ENCODE measurements at places on chromosomes 6 and 20.
A peak's percentile ranks its signal among the peaks of the same experiment; 100 is the strongest.

GRCh38 chr6:89834884-89835792 lies 5.5 kb downstream of the CASP8AP2 start:
- peak; percentile 12 for DNase-seq

GRCh38 chr20:39855799-39856198 lies 833.2 kb downstream of the MAFB start:
- peak; percentile 24 for DNase-seq

GRCh38 chr6:18207438-18207837 lies 52.2 kb downstream of the KDM1B start:
- DNase-seq: no peak

DNA sequence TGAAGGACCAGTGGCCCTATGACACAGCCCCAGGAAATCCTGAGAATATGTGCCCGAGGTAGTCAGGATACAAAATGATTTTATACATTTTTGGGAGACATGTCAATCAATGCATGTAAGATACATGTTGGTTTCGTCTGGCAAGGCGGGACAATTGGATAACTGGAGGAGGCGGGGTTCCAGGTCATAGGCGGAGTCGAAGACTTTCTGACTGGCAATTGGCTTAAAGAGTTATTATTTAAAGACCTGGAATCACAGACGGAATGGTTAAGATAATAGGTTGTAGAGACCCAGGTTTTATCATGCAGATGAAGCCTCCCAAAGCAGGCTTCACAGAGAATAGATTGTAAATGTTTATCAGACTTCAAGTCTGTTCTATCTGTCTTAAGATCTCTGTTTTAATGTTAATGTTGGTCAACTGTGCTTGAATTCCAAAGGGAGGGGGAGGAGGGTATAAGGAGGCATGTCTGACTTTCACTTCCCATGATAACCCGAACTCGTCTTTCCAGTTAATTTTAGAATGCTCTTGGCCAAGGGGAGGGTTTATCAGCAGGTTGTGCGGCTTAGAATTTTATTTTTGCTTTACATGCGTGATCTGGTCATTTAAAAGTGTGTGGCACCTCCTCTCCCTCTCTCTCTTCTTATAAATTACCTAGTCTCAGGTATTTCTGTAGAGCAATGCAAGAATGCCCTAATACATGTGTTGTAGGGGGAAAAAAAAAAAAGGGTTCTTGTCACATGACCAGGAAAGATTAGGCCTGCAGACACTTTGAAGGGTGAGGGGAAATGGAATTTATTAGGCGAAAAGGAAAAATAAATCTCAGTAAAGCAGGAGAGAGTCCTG lies 230.7 kb downstream of the NFATC2 start:
- peak; percentile 71 for DNase-seq

GRCh38 chr20:46192376-46192944 lies 74.3 kb downstream of the CD40 start:
- no peak for DNase-seq

GRCh38 chr6:129273161-129273560 lies 390.2 kb downstream of the LAMA2 start:
- DNase-seq: no peak

DNA sequence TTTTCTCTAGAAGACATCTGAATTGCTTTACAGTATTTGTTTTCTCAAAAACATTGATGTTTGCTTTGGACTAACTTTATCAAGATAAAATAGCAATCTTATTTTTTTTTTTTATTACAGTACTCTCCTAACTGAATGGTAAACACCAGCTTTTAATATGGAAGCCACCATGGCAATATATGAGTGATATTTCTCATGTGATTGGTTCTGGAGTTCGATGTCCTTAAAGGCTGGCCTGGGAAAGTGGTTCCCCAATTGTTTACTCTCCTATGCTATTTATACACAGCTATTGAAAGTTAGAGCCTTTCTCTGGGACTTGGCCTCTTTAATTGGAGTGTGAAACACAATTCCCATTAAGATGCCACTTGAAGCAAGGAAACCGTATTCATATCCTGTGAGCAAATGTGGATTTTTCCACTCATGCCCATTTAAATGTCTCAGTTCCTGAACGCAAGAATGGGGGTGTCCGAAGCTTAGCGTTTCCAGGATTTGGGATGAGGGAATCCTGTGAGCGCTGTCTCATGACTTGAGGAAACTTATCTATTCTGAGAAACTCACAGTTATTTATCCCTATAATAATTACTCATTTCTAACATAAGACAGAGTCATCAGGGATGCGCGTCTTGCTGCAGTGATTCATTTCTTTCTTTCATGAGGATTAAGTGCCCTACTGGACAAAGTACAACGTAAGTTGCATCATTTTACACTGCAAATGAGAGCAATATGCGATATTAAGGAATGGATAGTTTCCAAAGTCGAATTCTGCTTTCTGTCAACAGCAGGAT lies 143.3 kb upstream of the PREP start:
- DNase-seq: peak; percentile 41

GRCh38 chr20:5215672-5216304 lies 89.0 kb downstream of the CDS2 start:
- peak; percentile 13 for DNase-seq

- DNase-seq: no peak
These were observed 53.3 kb upstream of the EPB41L1 start for GRCh38 chr20:36101192-36101591.

- no peak for DNase-seq
These were observed 59.3 kb downstream of the GRM4 start for GRCh38 chr6:34086558-34086957.

DNA sequence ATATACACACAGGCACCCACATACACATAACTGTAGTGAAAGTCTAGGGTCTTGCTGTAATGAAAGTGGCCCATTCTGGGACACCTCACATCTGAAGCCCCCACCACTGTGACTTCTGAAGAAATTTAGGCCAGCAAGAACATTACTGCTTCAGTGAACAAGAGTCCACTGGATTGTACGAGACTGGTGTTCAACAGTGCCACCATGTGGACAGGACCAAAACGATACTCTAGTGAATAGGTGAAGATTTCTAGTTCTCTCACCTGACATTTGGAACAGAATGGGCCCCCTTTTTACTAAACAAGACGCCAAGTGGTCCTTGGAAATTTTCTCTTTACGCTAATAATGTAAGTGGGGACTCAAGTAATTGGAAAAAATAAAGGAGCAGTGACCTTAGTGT lies 156.9 kb downstream of the MAFB start:
- peak; percentile 47 for DNase-seq

- DNase-seq: no peak
These were observed 12.3 kb downstream of the MTCH1 start for GRCh38 chr6:36973647-36974046.

GRCh38 chr20:34774449-34774848 lies 51.0 kb downstream of the NCOA6 start:
- no peak for DNase-seq

GRCh38 chr6:106025655-106026054 lies 60.5 kb upstream of the PRDM1 start:
- DNase-seq: no peak

- DNase-seq: no peak
These were observed 104.4 kb upstream of the CD93 start for GRCh38 chr20:23190557-23190956.

GRCh38 chr6:29736563-29736962 lies 13.3 kb downstream of the HLA-F start:
- DNase-seq: no peak

- no peak for DNase-seq
These were observed 1.0 kb upstream of the NKX2-4 start for GRCh38 chr20:21398109-21399004.

GRCh38 chr20:35238170-35238569 lies 11.7 kb downstream of the MMP24 start:
- DNase-seq: no peak

DNA sequence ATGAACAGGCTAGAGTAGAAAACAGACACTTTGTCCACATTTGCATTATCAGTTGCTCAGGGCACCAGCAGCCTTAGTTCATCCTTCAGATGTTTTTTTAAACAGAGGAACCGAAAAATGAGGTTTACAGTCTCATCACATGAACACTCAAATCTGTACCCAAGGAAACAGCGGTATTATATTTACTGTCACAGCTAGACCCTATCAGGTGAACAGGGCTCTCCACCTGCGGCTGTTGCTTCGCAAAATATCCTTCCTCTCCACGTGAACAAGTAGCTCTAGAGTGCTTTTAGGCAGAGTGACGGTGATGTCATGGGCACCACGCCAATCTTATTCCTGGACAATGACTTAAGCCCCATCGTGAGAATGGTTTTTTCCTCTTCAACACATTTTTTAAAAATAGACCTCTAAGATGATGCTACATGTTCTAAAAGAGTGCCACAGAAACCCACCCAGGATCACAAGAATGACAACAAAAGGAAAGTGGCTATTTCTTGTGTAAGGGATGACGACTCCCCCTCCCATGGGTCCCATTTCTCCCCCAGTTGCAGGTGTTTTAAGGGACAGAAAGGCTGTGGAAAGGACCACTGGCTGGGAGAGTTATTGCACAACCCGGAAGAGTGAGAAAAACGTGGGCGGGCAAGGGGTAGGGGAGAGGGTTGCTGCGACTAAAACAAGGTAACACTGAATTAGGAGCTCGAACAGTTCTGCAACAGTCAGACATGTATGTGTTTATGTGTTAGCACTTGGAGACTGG lies 77.7 kb downstream of the EFHC1 start:
- peak; percentile 57 for DNase-seq

GRCh38 chr20:22402550-22402949 lies 181.8 kb downstream of the FOXA2 start:
- DNase-seq: no peak

DNA sequence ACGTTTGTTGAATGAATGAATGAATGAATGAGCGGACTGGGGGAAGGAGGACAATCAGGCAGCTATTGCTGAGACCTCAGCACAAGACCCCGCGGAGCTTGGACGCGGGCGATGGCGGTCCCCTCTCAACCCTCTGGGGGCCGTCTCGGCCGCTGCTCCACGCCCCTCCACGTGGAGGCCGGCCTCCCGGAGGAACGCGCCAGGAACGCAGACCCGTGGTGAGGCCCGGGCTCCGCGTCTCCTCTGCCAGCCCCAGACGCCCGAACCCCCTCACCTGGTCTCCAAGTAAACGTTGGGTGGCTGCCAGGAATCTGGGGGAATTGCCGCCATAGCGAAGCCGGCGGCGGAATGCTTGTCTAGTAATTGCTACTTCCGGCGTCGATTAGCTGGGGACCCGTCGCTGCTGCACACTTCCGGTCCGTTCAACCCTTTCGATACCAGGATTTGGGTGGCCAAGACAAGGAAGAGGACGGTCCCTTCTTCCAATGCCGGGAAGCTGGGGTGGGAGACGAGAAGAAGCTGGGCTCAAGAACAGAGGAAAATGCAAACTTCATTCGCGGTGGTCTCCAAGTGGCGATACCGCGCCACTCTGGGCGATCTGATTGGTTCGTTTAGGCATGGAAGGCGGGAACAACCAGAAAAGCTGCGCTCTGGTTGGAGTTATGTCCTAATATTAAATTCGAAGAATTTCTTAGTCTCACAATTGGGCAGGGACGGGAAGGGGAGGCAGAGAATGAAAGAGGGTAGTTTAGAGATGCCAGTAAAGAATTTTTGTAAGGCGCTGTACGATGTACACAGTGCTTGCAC lies at the start of gene PPIL1:
PPIL1 (minus strand) TSS at position 361 of the 807 bp plus-strand sequence; CDS start at position 330, 31 bp downstream.
- DNase-seq: peak; percentile 93

DNA sequence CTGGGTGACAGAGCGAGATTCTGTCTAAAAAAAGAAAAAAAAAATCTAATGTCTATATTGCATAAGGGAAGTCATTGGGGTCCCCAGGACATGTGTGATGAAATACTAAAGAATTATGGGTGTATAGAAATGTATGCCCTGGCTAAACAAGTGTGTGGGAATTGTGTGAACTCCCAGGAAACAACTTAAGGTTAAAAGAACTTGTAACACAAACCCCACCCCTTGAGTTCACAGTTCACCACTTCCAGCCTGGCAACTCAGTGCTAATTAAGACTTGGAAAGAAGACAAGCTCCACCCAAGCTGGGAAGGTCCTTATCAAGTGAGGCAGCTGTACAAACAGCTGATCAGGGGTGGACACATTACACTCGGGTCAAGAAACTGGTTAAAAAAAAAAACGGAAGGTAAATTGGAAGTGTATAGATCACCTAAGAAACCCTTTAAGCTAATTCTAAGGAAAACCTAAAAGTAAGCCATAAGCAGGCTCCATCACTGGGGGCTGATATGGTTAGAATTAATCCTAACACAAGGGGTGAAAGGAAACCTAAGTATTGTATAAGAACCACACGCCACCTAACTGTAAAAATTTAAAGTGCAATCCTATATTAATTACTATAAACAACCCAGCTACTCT lies 25.2 kb downstream of the HLA-A start:
- peak; percentile 41 for DNase-seq

DNA sequence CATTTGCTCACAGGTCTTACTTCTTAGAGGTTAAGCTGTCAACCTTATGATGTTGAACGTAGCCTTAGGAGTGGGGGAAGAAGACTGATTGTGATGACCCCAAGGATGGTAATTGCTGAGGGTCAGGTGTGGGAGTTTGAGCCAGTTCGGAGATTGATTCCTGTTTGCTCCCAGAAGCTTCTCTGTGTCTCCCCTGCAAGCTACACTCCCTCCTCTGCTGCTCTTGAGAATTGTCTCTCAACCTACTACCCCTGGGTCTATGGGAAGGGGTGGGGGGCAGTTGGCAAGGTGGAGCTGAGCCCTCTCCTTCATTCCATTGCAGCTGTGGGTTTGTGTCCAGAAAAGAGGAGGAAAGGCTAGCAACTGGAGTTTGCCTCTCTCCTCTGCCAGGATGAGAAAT lies 113.8 kb downstream of the PLEKHG1 start:
- DNase-seq: no peak

DNA sequence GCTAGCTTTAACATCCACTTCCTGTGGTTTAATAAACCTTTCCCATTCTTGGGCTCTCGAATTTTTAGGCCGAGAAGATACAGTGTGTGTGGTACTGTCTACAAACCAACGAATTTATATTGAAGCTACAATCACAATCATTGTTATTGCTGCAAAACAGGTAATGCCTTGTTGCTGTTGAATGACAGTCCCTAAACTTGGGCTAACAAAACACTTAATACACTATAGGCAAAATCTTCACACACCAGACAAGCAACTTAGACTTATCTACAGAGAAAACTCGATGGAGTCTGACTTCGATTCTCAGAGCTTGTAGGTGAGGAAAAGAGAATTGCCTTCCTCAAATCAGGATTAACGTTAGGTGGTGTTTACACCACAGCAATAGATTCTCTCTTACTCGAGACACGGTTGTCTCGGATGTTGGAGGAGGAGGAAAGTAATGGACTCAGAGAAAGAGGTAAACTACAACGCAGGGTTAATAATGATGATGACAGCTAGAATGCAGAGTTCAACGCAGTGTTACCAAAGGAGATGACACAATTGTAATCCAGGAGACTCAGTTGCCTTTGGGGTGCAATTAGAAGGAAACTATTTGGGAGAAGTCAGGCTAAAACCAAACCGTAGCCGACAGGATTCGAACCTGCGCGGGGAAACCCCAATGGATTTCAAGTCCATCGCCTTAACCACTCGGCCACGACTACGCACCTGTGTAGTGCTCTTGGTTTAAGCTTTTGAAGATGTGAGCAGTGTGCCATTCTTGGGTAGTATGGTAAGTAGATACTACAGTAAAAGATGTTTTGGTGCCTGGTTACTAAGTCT lies 32.5 kb upstream of the ZNF184 start:
- peak; percentile 59 for DNase-seq

Data from choroid plexus epithelial cell (primary cell).